ENCODE measurements at places on chromosomes 13 and 19.

DNA sequence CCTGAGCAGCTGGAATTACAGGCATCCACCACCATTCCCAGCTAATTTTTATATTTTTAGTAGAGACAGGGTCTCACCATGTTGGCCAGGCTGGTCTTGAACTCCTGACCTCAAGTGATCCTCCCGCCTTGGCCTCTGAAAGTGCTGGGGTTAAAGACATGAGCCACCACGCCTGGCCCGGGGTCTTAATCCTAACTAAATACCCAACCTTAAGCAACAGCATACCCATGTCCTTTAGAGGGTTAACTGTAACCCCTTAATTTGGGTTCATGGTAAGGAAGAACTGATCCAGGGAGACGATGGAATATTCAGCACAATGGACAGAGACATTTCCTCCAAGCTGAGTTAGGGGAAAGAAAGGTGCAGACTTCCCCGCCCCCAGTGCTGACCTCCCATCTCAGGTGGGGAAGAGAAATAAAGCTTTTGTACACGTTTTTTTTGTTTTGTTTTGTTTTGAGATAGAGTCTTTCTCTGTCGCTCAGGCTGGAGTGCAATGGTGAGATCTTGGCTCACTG is 8.7 kb upstream of the GALP start:
- DNase-seq: no peak

DNA sequence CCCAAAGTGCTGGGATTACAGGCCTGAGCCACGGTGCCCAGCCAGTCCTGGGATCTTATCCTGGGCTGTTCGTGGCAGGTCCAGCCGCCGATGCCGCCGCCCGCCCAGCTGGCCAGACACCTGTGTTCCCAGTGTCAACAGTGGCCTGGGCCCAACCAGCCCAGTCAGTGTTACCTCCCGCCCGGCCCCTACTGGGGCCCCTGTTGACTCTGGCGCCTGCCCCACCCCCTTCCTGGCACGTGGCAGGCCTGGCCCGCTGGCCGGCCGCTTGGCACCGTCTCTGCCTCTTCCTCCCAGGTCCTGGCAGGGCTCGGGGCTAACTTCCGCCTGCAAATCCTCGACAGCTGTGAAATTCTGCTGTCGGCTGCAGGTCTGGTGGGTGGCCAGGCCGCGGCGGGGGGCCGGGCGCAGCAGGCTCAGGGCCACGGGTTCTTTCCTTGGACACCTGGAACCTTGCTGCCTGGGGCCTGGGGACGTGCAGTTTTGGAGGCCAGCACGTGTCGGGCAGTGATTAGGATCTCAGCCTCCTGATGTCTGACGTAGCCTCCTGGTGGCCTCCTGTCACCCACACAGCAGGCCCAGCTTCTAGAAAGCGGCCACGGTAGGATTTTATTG is 9.1 kb downstream of the ARID3A start:
- DNase-seq: no peak

- no peak for DNase-seq
Measured at GRCh38 chr19:48868114-48868886, at the start of gene PLEKHA4. TSS of gene PLEKHA4 (minus strand) at chr19:48868617. CDS start at chr19:48867620, 997 bp downstream.

- DNase-seq: no peak
Measured at GRCh38 chr13:97548138-97548537, 114.2 kb downstream of the RAP2A start.

- DNase-seq: no peak
Measured at GRCh38 chr19:38964738-38965137, 10.8 kb downstream of the FBXO17 start.

DNA sequence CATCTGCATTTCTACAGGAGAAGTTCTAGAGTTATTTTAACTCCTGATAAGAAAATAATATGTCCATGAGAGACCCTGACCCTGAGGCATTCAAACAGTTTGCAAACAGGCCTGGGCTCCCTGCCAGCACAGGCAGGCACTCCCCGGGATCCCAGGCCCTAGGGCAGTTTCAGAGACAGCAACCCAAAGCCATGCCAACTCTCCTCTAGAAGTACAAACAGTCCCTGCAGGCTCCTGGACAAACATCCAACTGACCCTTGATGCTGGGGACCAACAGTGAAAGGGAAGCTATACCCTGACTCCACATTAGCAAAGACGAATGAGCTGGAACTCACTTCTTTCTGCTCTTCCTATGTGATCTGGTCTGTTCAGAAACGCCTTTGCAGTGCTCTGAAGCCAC is 44.8 kb downstream of the CCDC70 start:
- no peak for DNase-seq

- DNase-seq: no peak
Measured at GRCh38 chr13:64704121-64704649, 2526.0 kb downstream of the PCDH9 start.

GRCh38 chr13:20192836-20193161 is at the start of gene GJB2:
TSS of gene GJB2 (minus strand) at chr13:20192938. CDS start at chr13:20189581, 3,357 bp downstream.
- no peak for DNase-seq

DNA sequence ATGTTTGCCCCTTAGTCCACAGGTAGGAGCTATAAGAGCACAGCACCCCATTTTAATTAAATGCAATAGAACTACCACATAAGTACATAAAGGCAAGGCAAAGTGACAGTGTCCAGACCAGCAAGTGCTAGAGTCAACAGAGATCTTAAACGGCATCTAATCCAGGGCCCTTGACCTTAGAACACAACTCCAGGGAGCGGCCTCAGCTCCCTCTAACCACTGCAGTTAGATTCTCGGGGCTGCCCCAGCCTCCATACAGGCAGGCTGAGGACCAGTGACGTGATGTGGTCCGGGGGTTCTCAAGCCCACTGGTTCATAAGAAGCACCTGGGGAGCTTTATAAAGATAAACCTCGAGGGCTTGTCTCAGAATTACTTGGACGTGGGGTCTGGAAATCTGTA is 10.0 kb upstream of the ATP12A start:
- DNase-seq: no peak

- DNase-seq: no peak
Measured at GRCh38 chr13:107669391-107669993, 545.8 kb downstream of the LIG4 start.

- DNase-seq: no peak
Measured at GRCh38 chr19:49801966-49802661, 11.0 kb downstream of the FUZ start.

DNA sequence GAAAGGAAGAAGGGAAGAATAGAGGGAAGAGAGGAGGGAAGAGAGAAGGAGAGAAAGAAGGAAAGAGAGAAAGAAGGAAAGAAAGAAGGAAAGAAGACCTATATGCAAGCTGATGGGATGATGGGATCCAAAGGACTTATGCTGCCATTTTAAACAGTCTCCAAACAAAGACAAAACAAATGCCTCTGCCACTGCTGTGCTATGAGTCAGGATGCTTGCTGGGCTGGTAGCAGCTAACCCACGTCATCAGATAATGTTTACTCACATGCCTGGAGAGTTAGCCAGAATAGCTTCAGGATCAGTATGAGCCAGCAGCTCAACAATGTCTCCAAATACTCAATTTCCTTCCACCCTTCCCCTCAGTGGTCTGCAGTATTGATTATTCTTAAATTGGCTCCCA is 12.0 kb upstream of the ZNF274 start:
- DNase-seq: no peak
